Immature natural killer cell (primary cell): ENCODE measurements at places on chromosomes 1 and 21. TPM values are rescaled to one million over a fixed set of nuclear protein-coding genes. Genes with fewer than 3 reads are reported as not detected.

DNA sequence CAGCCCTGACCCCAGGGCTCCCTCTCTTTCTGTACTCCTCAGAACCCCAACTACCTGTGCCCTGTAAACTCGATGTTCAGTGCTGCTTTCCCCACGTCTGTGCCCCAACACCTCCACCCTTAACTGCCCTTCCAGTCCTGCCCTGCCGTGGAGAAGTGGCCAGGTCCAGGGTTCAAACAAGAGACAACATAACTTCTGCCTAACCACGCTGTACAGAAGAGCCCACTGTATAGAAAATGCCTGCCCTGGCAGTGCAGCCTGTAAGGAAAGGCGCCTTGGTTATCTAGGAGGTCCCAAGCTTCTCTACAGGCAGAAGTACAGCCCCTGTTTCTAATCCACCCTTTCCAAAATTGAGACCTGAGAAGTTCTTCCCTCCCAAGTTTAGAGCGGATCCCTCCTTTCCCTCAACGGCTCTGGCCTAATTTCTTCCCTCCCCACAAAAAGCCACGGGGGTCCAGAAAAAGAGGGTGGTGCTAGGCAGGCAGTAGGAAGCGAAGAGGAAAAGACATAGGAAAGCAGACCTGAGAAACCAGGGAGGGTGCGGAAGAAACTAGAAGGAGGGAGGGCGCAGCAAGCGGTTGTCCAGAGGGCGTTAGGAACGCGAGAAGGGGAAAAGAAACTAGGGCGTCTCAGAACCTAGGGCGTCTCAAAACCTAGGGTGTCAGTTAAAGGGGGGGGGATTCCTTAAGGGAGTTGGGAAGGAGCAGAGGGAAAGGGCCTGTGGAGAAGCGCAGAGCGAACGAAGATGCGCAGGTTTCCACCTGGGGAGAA lies 3.2 kb downstream of the DMRTA2 start:
- H3K36me3 ChIP-seq, result no peaks in the 10 kb centered on the region
- H3K27me3 ChIP-seq, result peaks cover 41% of the 10 kb centered on the region
- H3K4me1 ChIP-seq, result peaks cover 48% of the 10 kb centered on the region
- no peak for DNase-seq

- no peak overlapping the region for H3K27ac ChIP-seq
- no peaks in the 10 kb centered on the region for H3K36me3 ChIP-seq
- no peak overlapping the region for H3K4me3 ChIP-seq
- H3K4me1 ChIP-seq, result peaks cover 10% of the 10 kb centered on the region
- no peak for DNase-seq
Measured at GRCh38 chr1:197954718-197955418, 37.7 kb downstream of the LHX9 start.

TMCC2 gene
- not detected for polyA plus RNA-seq

MXRA8 gene
- not detected for polyA plus RNA-seq
